ENCODE measurements at places on chromosomes 3 and 15.

- no peak for DNase-seq
These were observed 84.2 kb upstream of the ABHD2 start for GRCh38 chr15:89003865-89004725.

DNA sequence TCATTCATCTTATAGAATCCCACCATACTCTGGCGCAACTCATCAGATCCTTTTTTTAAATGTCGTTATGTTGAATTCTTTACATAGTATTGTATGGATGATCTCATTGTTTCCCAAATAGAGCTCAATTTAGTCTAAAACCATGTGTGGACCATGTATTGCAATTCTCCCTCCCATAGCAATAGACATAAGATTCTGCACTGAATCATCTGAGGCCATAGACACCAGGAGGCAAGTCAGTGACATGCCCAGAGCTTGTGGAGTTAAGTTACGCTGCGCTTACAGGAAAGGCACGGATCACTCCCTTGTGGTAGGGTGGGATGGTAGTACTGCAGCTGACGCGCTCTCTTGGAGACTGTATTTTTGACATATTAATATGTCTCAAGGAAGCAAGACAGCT lies 211.0 kb downstream of the GABRB3 start:
- DNase-seq = no peak

DNA sequence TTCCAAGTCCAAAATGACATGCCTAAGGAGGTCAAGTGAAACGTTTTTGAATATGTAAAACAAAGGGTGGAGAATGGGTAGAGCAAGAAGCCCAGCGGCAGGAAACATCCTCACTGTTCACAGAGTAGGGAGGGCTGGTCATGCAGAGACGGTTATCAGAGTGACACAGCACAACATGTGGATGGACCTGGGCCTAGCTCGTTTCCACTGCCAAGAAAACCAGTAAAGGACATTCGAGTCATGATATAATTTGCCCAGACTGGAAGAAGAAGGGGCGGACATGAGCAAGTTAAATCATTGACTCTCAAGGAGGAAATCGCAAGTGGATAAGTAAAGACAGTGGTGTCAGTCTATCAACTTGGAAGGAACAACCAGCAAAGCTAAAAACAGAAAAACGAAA lies 89.3 kb downstream of the LRIG1 start:
- no peak for DNase-seq

GRCh38 chr3:167653760-167654159 lies at the start of gene WDR49:
Gene WDR49 (minus strand): TSS chr3:167653942. CDS start chr3:167653425, 517 bp downstream.
- DNase-seq = no peak

DNA sequence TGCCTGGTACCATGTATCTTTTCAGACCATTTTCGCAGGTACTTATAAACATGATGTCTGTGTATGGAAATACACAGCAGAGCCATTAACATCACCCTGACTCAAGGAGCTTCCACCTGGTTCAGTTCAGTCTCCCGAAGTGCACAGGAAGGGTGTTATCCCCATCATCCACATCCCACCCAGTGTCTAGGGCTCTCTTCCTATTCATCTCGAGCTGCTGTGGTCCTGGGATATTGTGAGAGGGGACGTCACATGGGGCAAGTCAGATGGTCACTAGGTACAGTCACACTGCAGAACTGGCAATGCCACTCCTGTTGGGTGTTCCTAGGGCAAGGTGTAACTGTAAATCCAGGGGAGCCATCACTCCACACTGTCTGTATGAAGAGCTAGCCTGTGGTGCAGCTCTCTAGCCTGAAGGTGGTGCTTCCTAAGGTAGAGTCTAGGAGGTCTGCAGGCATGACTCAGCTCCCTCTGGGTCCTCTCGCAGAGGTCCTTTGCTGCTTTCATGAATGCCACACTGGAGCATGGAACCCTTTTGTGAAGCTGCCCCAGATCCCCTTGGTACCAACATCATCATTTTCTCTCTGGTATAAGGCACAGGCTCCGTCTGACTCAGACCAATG lies 13.9 kb downstream of the ISLR2 start:
- no peak for DNase-seq

- DNase-seq = no peak
These were observed 137.3 kb upstream of the BHLHE40 start for GRCh38 chr3:4841776-4842440.

- no peak for DNase-seq
These were observed 81.6 kb downstream of the AKAP13 start for GRCh38 chr15:85462029-85462428.

DNA sequence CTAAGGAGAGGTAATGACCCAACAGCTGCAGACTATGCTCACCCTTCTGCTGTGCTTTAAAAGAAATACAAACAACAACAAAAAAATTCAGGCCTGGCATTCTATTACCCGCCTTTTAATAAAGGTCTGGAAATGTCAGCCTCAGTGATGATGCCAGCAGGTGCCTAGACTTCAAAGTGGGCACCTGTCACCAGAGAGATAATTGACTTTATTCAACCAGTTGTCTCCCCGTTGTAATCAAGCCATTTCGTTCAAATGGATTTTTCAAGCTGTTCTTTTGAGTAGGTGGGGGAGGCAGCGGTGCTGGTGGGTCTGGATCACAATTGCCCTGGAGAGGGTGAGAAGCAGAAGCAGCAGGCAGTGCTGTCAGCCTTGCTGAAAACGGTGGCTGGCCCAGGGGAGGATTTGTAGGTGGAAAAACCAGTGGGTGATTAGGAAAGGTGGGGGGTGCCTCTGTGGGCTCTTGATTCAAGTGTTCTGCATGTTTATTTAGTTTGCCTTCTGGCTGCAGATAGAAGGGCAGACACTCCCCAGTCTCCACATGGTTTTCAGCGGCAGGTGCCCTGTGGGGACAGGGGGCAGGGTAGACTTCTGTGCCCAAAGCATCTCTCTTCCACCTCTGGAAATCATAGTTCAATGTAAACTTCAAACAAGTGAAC lies 300.2 kb upstream of the SLCO3A1 start:
- DNase-seq = no peak

DNA sequence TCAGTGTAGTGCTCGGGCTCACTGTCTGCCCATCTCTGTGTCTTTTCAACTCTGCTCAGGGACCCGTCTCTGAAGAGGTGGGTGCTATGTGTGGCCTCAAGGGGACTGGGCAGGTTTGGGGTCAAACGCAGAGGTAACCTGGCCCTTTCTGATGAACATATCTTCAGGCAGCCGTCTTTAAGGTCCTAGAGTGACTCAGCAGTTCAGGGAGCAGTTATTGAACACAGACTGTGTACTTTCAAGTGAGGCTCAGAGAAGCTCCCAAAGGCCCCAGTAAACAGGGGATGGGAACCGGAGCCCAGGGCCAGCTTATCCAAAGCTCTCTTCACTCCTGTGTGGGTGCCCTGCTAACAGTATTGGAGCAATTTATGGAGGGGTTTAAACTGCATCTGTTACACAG lies 73.1 kb downstream of the WDR76 start:
- DNase-seq = no peak

DNA sequence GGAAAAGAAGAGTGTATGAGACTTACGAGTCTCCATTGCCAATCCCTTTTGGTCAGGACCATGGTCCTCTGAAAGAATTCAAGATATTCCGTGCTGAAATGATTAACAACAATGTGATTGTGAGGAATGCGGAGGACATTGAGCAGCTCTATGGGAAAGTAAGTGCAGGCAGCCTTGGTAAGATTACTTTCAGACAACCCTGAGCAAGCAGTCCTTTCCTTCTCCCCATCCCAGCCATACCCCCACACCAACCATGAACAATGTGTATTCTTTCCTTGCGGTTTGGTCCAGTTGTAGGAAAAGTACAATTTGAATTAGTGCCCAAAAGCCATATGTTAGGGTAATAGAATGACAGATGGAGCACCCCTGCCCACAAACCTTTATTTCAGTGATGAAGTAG lies 5.6 kb downstream of the TSEN2 start:
- DNase-seq = no peak

DNA sequence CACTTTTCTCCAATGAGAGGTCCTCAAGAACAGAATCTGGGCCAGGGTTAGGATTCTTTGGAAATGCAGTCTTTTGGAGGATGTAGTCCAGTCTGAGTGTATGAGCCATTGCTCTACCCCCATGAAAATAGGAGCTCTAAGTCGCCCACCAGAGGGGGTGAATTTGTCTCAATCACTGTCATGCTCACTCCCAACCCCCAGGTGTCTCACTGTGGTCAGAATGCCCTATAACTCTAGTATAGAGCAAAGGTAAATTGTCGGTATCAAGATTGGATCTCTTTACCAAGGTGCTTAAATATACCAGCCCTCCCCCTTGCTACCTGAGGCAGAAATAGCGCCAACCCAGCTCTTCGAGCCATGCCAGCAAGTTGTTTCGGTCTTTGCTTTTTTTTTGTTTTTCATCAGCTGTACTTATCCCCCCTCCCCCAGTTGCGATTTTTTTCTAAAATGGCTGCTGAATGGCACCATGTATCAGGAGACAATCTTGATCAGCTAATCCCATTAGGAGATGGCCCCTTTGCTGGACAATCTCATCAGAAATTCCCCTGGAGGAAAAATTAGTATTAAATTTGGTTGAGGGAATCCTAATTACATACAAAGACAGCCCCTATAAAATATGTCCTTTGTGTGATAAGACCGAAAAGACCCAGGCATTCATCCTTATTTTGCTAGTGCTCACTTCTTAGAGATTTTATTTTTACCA lies 130.7 kb downstream of the EBLN2 start:
- no peak for DNase-seq

GRCh38 chr3:39903253-39903652 lies 93.8 kb downstream of the MYRIP start:
- DNase-seq = no peak

DNA sequence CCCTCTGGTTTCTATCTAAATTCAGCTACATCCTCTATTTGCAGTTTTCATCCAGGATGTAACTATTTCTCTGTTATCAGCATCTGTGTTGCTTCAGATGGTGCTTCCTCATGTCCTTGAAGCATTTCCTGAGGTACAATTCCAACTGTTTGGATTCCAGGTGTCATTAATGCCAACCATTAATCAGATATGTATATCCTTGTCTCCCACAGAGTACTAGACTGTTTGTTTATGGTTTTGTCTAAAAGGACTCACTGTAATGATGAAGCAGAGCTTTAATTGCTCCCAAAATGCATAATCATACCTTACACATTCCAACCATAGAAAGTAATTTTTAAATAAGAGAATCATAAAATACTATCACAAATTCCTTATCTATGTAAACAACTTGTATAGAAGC lies 288.5 kb upstream of the MME start:
- no peak for DNase-seq

DNA sequence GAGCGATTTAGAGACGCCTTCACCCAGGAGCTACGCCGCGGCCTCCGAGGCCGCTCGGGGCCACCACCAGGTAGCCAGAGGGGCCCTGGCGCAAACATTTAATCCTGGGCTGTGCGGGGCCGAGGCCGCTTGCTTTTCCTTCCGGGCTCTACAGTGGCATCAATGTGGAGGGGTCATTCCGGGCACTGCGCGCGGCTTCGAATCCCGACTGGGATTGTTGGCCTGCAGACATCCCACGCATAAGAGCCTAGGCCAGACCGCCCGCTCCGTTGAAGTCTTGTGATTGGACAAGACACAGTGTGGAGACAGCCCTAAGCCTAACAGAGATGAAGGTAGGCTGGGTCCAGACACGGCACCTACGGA lies 568 bp upstream of the NCBP2 start:
- DNase-seq = no peak

Measured in stimulated activated CD8-positive, alpha-beta memory T cell treated with anti-CD3 and anti-CD28 coated beads, Interleukin-15, amount 100 ng/mL, for 4 hours (primary cell).